ENCODE measurements at places on chromosomes 16 and 17. TPM values are rescaled to one million over a fixed set of nuclear protein-coding genes. Genes with fewer than 3 reads are reported as not detected.

DNA sequence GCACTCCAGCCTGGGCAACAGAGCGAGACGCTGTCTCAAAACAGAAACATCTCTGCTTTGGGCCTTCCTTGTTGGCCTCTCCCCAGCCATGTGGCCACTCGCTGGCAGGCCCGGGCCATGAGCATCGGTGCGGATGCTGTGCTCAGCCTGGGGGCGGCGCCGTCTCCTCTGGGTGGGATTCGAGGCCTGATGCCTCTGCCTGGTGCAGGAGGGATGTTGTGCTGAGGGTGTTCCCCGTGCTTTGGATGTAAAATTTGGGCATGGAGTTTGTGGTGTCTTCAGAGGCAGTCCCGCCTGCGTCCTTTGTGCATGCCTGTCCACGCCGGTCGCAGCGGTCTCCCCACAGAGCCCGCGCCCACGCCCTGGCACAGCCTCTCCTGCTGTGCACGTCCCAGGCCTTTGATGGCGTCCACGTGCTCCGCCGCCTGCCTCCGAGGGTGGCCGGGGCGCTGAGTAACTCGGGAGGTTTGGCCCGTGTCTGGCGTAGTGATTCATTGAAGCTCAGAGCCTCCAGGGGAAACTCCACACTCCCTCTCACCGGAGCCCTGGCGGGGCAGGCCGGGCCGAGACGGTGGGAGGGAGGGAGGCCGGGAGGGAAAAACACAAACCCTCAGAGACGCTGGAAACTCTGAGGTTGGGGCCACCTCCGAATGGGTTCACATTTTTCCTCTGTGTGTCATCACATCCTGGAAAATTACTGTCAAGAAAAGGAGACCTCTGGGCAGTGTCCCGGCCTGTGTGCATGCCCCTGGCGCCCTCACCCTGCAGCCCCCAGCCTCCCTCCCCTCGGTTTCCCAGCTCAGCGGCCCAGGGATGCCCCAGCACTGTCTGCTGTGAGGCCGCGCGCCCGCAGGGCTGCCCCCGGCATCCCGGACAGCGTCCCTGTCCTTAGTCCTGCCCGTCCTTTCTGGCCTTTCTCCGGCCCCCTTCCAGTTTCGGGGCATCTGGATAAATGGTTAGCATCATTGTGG lies 19.0 kb downstream of the CENPX start:
- no peak for DNase-seq
- no peaks in the 10 kb centered on the region for H3K27me3 ChIP-seq
- no peaks in the 10 kb centered on the region for H3K4me1 ChIP-seq
- no peaks in the 10 kb centered on the region for H3K36me3 ChIP-seq
- no peak overlapping the region for H3K27ac ChIP-seq

GRCh38 chr17:16953347-16953746 lies 18.6 kb downstream of the TNFRSF13B start:
- H3K27me3 ChIP-seq = no peaks in the 10 kb centered on the region
- H3K4me1 ChIP-seq = no peaks in the 10 kb centered on the region
- no peak overlapping the region for H3K27ac ChIP-seq

DNA sequence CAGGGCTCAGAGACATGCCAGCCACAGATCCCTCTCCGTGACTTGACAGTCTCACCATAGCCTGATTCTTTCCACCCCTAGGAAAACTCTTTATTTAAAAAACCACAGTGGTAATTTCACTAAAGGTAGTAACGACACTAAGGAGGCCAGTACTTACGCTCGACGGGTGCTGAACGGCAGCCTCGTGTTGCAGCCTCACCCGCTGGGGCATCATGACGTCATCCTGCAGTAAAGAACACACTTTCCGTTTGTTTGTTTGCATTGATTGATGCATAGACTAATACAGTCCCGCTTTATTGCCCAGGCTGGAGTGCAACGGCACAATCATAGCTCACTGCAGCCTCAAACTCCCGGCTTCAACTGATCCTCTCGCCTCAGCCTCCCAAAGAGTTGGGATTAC lies 65.1 kb upstream of the METRNL start:
- no peaks in the 10 kb centered on the region for H3K36me3 ChIP-seq
- H3K27me3 ChIP-seq = no peaks in the 10 kb centered on the region
- H3K27ac ChIP-seq = no peak overlapping the region
- no peak overlapping the region for H3K4me3 ChIP-seq
- H3K4me1 ChIP-seq = no peaks in the 10 kb centered on the region

The SLC46A1 gene
- total RNA-seq = 8.6 TPM

- H3K27me3 ChIP-seq = no peaks in the 10 kb centered on the region
- no peaks in the 10 kb centered on the region for H3K4me1 ChIP-seq
- peak overlapping the region; percentile 19 for H3K27ac ChIP-seq
- DNase-seq = peak; percentile 9
These were observed 73.9 kb upstream of the TANC2 start for GRCh38 chr17:62892061-62892675.

DNA sequence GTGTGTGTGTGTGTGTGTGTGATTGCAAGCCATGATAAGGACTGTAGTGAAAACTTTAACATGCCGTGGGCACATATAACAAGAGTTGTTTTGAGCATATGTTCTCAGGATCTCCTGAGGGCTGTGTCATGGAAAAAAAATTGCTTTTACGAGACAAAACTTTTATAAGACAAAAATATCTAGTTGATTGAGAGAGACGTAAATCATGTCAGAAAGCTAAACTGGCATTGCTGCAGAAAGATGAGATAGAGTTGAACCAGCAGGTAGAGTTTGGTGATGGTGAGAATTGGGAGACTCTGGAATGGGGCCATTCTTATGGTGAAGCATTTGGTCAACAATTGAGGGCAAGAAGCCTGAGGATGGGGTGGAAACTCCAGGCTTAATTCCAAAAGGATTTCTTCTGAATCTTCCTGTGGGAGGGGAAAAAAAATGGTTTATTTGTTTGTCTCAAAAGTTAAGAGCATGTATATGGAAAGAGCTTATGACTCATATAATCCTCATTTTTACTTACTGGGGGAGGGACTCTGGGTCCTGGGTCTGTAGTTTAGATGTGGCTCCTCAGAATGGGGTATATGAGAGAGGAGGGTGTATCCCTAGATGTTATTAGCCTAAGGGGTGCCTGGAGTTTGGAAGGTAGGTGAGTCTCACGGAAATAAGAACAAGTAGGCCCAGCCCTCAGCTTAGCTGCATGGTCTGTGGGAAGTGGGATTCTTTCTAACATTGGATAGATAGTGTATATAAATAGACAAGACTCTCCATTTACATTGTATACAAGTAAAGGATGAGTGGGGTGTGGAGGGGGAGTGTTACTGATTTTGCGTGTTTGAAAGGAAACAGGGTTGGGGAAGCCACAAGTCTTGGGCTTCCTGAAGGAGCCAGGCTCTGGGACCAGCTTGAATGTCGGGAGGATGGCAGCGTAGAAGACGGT lies 7.1 kb downstream of the MINK1 start:
- H3K36me3 ChIP-seq = no peaks in the 10 kb centered on the region
- no peak overlapping the region for H3K4me3 ChIP-seq
- H3K27ac ChIP-seq = no peak overlapping the region
- DNase-seq = no peak
- no peaks in the 10 kb centered on the region for H3K27me3 ChIP-seq

GRCh38 chr17:38584350-38584925 lies 21.3 kb downstream of the SRCIN1 start:
- H3K36me3 ChIP-seq = no peaks in the 10 kb centered on the region
- no peaks in the 10 kb centered on the region for H3K27me3 ChIP-seq
- peaks cover 16% of the 10 kb centered on the region for H3K4me1 ChIP-seq
- peak; percentile 72 for DNase-seq

DNA sequence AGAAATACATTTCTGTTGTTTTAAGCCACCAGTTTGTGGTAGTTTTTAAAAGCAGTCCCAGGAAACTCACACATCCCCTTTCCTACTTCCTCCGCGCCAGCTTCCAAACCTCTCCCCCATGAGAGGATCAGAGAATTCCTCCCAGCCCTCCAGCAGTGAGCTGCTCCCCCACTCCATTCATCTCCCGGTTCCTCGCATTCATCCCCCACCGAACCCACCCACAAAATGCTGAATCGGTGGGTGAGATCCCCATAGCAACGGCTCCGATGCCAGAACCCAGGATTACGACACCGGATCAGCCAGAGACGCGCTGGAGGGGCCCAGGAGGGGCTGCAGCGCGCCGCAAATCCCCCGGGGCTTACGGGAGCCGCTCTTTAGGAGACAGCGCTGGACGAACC lies 251.4 kb upstream of the RPL38 start:
- no peak overlapping the region for H3K4me3 ChIP-seq
- H3K27ac ChIP-seq = no peak overlapping the region
- H3K27me3 ChIP-seq = peaks cover 4% of the 10 kb centered on the region
- H3K4me1 ChIP-seq = peaks cover 27% of the 10 kb centered on the region

DNA sequence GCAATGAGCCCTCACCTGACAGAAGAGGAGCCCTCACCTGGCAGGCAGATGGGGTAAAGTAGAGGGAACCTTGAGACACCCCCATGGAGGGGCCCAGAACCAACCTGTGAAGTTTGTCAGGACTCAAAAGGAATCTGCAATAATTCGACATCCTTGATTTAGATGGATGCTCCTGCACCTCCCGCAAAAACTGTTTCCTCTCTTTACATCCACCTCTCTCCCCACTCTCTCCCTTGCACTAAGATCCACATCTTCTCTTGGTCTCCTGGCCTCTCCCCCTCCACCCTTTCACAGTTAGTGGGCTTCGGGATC lies 34.9 kb upstream of the RBFOX3 start:
- H3K27ac ChIP-seq = no peak overlapping the region
- no peaks in the 10 kb centered on the region for H3K36me3 ChIP-seq
- H3K27me3 ChIP-seq = no peaks in the 10 kb centered on the region
- DNase-seq = no peak

DNA sequence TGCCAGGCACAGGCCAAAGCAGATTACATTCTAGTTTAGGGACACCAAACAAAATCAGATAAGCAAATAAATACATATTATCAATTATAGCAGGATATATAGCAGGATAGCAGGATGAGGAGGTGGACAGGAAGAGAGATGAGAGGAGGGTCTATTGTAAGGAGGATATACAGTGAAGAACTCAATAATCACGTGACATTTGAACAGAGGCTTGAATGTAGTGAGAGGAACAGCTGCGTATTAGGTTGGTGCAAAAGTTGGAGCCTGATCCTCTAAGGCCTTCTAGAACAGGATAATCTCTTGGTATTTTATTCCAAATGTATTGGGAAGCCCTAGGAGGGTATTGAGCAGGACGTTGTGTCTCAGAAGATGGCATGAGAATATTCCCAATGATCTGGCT lies 136.7 kb downstream of the CYLD start:
- DNase-seq = no peak
- H3K36me3 ChIP-seq = no peaks in the 10 kb centered on the region
- H3K27ac ChIP-seq = no peak overlapping the region
- H3K27me3 ChIP-seq = no peaks in the 10 kb centered on the region
- peaks cover 29% of the 10 kb centered on the region for H3K4me1 ChIP-seq

DNA sequence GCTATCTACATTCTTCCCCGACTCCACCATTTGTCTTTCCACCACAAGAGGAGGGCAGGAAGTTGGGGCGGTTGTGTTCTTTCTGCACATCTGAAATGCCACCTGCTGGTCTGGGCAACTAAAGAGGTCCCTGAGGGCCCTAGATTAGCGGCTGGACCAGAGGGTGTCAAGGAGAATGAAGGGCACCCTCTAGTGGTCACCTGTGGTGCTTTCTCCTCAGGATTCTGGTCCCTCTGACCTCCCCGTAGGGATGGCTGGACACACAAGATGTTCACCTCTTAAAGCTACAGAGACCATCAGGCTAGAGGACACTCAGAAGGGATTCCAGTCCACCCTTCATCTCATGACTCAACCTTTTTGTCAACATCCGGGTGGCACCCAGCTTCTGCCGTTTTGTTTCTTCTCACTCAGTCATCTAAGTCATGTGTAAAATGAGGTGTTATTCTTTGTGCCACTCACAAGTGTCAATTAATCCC lies 2.9 kb upstream of the SCIMP start:
- DNase-seq = peak; percentile 37
- no peaks in the 10 kb centered on the region for H3K36me3 ChIP-seq
- no peak overlapping the region for H3K27ac ChIP-seq
- no peak overlapping the region for H3K4me3 ChIP-seq
- no peaks in the 10 kb centered on the region for H3K27me3 ChIP-seq
- H3K4me1 ChIP-seq = peaks cover 7% of the 10 kb centered on the region

- H3K36me3 ChIP-seq = no peaks in the 10 kb centered on the region
- no peak for DNase-seq
- no peak overlapping the region for H3K27ac ChIP-seq
- H3K4me3 ChIP-seq = no peak overlapping the region
These were observed 85.8 kb downstream of the MRC2 start for GRCh38 chr17:62713086-62713881.

The MYH2 gene
- total RNA-seq = not detected

GRCh38 chr16:22843122-22843521 lies 29.2 kb downstream of the HS3ST2 start:
- H3K27me3 ChIP-seq = no peaks in the 10 kb centered on the region
- H3K4me1 ChIP-seq = no peaks in the 10 kb centered on the region
- no peak for DNase-seq
- no peaks in the 10 kb centered on the region for H3K36me3 ChIP-seq
- H3K27ac ChIP-seq = no peak overlapping the region

DNA sequence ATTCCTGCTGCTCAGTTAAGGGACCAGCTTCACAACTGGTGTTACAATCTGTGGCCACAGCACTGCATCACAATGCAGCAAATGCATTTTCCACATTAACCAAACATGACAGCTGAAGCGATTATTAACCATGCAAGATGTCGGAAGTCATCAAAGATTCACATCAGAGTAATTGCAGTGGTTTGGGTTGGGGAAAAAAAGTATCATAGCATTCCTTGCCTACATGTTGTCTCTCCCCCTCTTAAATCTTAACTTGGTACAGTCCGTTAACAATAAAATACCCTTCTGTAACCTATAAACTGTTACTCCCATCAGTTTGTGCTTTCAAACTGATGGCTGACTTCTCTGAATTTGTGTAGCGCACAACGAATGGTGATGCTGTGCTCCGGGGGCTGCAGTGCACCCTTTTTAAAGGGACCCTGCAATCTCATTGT lies 51.6 kb downstream of the NUP93 start:
- DNase-seq = no peak
- H3K4me3 ChIP-seq = no peak overlapping the region
- peaks cover 6% of the 10 kb centered on the region for H3K4me1 ChIP-seq
- no peaks in the 10 kb centered on the region for H3K27me3 ChIP-seq
- H3K36me3 ChIP-seq = no peaks in the 10 kb centered on the region

DNA sequence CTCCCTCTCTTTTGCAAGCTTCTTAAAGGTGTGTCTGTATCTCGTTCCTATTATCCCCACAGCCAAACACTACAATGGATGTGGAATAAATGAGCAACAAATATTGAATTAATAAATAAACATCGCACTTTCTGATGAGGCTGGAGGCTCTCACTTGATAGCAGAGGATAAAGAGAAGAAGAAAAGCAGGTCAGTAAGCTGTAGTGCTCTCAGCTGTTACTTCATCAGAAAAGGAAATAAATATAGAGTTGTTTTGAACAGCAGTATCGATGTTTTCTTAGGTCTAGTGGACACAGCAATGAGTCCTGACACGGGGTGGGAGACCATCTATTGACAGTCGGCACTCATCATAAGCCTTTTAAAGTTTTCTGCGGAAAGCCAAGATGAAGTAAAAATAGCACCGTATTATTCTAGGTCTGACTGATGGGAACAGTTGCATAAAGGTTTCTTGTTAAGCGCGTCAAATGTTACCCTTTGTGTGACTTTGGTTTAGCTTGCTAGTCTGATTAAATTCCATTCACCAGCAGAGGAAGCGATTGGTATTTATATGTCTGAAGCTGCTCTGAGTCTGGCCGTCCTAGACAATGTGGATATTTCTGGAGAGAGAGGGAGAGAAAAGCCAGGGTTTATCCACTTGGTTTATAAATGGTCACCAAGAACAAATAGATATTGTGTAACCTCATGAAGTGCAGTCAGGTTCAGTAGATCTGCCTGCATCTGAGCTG lies 646.1 kb downstream of the CDH11 start:
- H3K36me3 ChIP-seq = no peaks in the 10 kb centered on the region
- H3K4me1 ChIP-seq = peaks cover 38% of the 10 kb centered on the region
- DNase-seq = no peak
- no peaks in the 10 kb centered on the region for H3K27me3 ChIP-seq
- H3K4me3 ChIP-seq = no peak overlapping the region

- H3K4me3 ChIP-seq = no peak overlapping the region
- peak; percentile 61 for DNase-seq
- H3K27me3 ChIP-seq = no peaks in the 10 kb centered on the region
These were observed 7.3 kb downstream of the TBC1D24 start for GRCh38 chr16:2482249-2482648.

Data from body of pancreas (tissue), 4 donors.